Peyer's patch (tissue), 4 donors: ENCODE measurements at places on chromosomes 5 and 9.

- no peaks in the 10 kb centered on the region for H3K27me3 ChIP-seq
- no peak overlapping the region for H3K4me3 ChIP-seq
- H3K4me1 ChIP-seq = no peaks in the 10 kb centered on the region
- no peak for DNase-seq
- no peaks in the 10 kb centered on the region for H3K36me3 ChIP-seq
Measured at GRCh38 chr9:9412241-9412640, 1200.6 kb downstream of the PTPRD start.

DNA sequence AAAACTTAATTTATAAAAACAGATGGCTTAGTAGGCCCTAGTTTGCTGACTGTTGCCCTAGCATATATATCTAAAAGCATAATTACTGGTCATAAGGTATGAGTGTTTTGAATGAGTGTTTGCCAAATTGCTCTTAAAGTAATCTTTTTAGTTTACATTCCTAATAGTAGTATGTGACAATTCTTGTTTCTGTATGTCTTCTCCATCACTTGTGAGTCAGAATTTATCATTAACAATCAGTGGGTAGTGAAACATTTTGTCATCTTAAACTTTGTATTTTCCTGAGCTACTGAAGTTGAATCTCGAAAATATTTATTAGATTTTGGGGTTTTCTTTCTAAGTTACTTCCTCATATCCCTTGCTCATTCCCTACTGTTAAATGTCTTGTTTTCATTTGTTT is 49.6 kb downstream of the APC start:
- H3K27ac ChIP-seq = no peak overlapping the region
- no peak overlapping the region for H3K4me3 ChIP-seq
- H3K27me3 ChIP-seq = no peaks in the 10 kb centered on the region
- no peaks in the 10 kb centered on the region for H3K4me1 ChIP-seq
- H3K36me3 ChIP-seq = peaks cover 38% of the 10 kb centered on the region

GRCh38 chr5:127441799-127442484 is 75.5 kb upstream of the PRRC1 start:
- no peaks in the 10 kb centered on the region for H3K27me3 ChIP-seq
- no peak overlapping the region for H3K27ac ChIP-seq
- H3K4me3 ChIP-seq = no peak overlapping the region
- H3K36me3 ChIP-seq = no peaks in the 10 kb centered on the region
- no peak for DNase-seq

- H3K27ac ChIP-seq = no peak overlapping the region
- no peaks in the 10 kb centered on the region for H3K36me3 ChIP-seq
- no peaks in the 10 kb centered on the region for H3K27me3 ChIP-seq
- H3K4me3 ChIP-seq = no peak overlapping the region
Measured at GRCh38 chr5:72015103-72015548, 92.1 kb upstream of the MAP1B start.

- H3K4me3 ChIP-seq = no peak overlapping the region
- H3K36me3 ChIP-seq = no peaks in the 10 kb centered on the region
- DNase-seq = no peak
Measured at GRCh38 chr5:56064984-56065383, 70.2 kb upstream of the IL6ST start.

DNA sequence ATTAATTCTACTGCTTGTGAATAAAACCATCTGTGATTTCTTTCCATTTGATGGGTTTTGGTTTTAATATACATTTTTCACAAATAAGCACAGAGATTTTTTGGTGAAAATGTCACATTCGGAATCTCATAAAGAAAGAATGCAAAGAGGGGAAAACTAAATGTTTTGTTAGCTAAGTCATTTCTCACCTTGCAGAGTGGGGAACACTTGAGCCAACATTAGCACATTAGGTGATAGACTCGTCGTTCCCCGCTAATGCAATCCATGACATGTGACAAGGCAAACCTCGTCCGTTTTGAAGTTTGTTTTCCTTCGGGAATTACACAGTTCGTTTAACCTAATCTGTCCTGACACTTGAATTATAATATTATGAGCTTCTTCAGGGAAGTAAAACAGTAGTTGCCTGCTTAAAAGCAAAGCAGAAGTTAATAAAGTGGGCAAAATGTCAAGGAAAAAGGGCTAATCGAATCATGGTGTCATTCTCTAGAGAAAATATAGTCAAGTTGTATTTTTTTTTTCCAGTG is 95.8 kb upstream of the LMX1B start:
- no peaks in the 10 kb centered on the region for H3K36me3 ChIP-seq
- H3K27ac ChIP-seq = peak overlapping the region; percentile 66
- DNase-seq = no peak
- H3K4me1 ChIP-seq = no peaks in the 10 kb centered on the region

DNA sequence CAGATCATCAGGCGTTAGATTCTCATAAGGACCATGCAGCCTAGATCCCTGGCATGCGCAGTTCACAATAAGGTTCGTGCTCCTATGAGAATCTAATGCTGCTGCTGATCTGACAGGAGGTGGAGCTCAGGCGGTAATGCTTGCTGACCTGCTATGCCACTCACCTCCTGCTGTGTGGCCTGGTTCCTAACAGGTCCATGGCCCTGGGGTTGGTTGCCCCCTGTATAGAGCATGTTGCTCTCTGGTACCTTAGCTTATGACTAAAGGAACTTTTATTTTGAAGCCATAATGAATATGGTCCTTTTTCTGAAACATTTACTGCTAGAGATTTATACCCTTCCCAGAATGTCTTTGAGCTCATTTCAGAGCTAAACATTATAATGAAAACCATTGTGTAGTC is 3.1 kb downstream of the MAN2A1 start:
- peak; percentile 26 for DNase-seq
- no peak overlapping the region for H3K27ac ChIP-seq
- no peaks in the 10 kb centered on the region for H3K27me3 ChIP-seq
- H3K4me1 ChIP-seq = peaks cover 54% of the 10 kb centered on the region

- H3K27me3 ChIP-seq = no peaks in the 10 kb centered on the region
- H3K4me1 ChIP-seq = no peaks in the 10 kb centered on the region
- H3K27ac ChIP-seq = peak overlapping the region; percentile 72
- no peaks in the 10 kb centered on the region for H3K36me3 ChIP-seq
- DNase-seq = no peak
Measured at GRCh38 chr9:92501671-92502393, 19.5 kb upstream of the ASPN start.

DNA sequence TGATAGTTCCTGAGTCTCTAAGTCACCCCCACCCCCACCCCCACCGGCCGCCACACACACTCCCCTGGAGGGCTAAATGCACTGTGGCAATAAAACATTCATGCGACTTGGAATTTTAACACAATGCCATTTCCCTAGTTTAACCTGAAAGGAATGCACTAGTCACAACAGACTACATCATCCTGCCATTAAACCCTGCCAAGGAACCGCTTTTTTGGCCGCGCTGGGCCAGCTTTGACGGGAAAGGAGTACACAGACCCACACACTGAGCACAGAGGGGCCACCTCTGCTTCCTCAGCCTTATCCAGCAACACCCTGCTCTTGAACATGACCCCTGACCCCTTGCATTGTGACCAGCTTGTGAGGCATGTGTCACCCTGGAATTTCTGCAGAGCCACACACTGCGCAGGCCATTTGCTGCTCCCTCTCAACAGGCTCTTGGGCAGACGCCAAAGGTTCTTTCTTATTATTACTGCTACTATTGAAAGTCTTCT is 165.3 kb downstream of the BNC2 start:
- no peaks in the 10 kb centered on the region for H3K36me3 ChIP-seq
- H3K4me1 ChIP-seq = no peaks in the 10 kb centered on the region
- peak; percentile 19 for DNase-seq
- H3K27ac ChIP-seq = peak overlapping the region; percentile 59
- H3K27me3 ChIP-seq = no peaks in the 10 kb centered on the region

DNA sequence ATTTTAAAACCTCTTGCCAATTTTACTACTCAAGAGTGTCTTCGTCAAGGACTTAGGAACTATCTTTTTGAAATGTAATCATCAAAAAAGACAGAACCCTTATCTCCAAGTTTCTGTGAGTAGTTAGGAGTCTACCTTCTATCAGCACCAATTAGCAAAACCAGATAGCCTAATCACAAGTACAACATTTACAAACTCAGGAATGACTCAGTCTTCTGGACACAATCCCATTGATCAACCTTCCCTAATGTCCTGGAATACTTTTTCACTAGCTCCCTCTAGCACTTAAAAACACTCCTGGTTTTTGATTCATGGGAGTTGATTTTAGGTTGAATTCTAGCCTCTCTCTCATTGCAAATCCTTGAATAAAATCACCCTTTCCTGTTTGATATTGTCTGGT is 680.7 kb downstream of the PRR16 start:
- H3K36me3 ChIP-seq = no peaks in the 10 kb centered on the region
- DNase-seq = no peak
- H3K4me1 ChIP-seq = no peaks in the 10 kb centered on the region
- no peak overlapping the region for H3K27ac ChIP-seq

- H3K4me1 ChIP-seq = no peaks in the 10 kb centered on the region
- H3K27me3 ChIP-seq = no peaks in the 10 kb centered on the region
- peak overlapping the region; percentile 1 for H3K4me3 ChIP-seq
- no peaks in the 10 kb centered on the region for H3K36me3 ChIP-seq
Measured at GRCh38 chr5:125411744-125412560, 665.5 kb upstream of the ZNF608 start.

DNA sequence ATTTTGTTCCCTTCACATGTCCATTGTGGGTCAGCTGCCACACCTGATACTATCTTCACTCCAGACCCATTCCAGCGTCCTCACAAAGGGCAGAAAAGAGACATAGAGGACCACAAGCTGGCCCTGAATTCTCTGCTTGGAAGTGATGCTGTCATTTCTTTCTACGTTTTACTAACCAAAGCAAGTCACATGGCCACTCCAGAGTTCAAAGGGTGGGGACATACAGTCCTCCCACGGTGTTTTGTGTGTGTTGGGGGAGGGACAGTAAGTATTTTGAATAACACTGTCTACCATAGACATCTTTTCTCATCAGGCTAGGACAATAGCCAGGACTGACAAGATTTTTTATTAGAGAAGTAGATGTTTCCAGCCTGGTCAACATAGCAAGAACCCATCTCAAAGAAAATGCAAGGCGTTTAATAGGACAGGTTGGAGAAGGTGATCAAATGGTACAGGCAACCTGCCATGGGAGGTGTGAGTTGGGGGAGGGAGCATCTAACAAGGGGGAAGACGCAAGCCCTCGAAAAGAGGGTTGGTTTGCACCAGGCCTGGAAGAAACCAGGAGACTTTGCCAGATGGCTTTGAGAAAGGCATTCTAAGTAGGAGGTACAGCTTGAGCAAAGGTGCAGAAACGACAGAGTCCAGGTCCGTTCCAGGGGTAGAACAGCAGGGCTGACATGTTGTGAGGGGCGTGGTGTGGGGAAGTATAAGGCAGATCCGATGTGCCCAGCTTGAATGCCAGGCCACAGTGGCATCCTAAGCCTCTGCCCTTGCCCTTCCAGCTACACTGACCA is 11.3 kb upstream of the GLIPR2 start:
- H3K27ac ChIP-seq = no peak overlapping the region
- H3K36me3 ChIP-seq = no peaks in the 10 kb centered on the region
- peaks cover 8% of the 10 kb centered on the region for H3K4me1 ChIP-seq
- no peak overlapping the region for H3K4me3 ChIP-seq
- no peaks in the 10 kb centered on the region for H3K27me3 ChIP-seq

DNA sequence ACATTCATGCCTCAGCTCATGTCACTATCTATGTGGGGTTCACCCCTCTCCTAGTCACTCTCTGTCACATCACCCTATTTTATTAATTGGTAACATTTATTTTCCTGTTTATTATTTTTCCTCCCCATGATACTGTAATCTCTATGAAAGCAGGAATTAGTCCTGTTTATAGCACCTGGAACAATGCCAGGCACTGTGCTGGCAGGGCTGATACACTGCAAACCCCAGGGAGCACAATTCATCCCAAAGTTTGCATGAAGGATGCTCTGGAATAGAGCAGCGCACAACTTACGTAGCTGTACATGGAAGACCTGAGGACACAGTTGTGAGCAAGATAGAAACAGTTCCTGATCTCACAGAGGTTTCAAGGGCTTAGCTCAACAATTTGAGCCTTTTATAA is 103.2 kb downstream of the NSG2 start:
- no peaks in the 10 kb centered on the region for H3K4me1 ChIP-seq
- H3K27ac ChIP-seq = no peak overlapping the region
- H3K36me3 ChIP-seq = no peaks in the 10 kb centered on the region
- no peaks in the 10 kb centered on the region for H3K27me3 ChIP-seq
- no peak overlapping the region for H3K4me3 ChIP-seq
- no peak for DNase-seq

- H3K27ac ChIP-seq = no peak overlapping the region
- H3K36me3 ChIP-seq = no peaks in the 10 kb centered on the region
- peaks cover 1% of the 10 kb centered on the region for H3K4me1 ChIP-seq
- H3K4me3 ChIP-seq = no peak overlapping the region
- DNase-seq = no peak
Measured at GRCh38 chr9:69319324-69320025, 5.5 kb upstream of the ENTREP1 start.

GRCh38 chr9:76221423-76221822 is 172.8 kb downstream of the RFK start:
- no peaks in the 10 kb centered on the region for H3K27me3 ChIP-seq
- no peak overlapping the region for H3K27ac ChIP-seq
- H3K4me3 ChIP-seq = no peak overlapping the region

DNA sequence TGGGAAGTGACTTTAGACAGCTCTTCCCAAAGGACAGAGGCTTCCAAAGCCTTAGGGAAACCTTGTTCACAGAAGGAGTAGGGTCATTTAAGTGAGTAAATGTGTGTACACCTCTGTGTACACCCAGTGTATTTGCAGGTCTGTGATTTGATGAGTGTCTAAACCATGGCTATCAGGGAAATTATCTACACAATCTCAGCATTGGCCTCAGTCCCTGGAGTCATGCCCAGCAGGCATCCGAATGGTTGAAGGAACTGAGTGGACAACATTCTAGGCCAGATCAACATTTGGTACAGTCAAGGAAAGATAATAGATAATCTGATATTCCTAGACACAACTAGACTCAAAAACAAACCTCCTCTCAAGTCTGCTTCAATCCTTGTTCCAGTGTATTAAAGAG is 258.4 kb upstream of the DAPK1 start:
- no peak overlapping the region for H3K27ac ChIP-seq
- no peaks in the 10 kb centered on the region for H3K4me1 ChIP-seq
- no peaks in the 10 kb centered on the region for H3K36me3 ChIP-seq
- DNase-seq = no peak
- no peak overlapping the region for H3K4me3 ChIP-seq
- no peaks in the 10 kb centered on the region for H3K27me3 ChIP-seq

DNA sequence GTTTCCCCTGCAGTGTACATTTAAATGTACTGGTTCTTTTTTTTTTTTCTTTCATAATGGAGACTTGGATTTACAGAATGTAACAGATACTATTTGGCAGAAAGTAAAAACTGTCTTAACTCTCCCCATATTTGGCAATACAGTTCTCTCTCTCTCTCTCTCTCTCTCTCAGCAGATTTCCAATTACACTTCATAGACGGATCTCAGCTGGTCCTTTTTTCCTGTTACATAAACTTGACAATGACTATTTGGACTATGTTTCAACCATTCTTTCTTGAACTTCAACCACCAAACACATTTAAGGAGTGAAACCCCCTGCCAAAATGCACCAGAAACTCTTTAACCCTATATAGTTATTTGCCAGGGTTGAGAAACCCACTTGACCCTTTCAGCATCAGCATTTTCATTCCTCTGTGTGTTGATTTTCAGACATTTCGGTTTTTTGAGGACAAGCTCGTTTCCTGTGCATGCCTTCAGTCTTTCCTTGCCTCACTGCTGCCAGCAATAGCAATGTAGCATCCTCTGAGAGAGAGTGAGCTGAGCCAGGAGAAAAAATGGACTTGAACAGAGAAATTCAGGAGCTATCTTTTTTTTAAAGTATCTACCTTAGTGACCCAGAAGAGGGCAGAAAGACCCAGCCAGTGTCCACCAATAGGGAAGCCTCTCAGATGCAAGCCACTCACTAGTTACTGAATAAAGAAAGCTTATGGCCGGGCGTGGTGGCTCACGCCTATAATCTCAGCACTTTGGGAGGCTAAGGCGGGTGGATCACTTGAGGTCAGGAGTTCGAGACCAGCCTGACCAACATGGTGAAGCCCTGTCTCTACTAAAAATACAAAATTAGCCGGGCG is 26.0 kb upstream of the GNA14 start:
- DNase-seq = no peak
- peak overlapping the region; percentile 10 for H3K27ac ChIP-seq
- H3K4me1 ChIP-seq = no peaks in the 10 kb centered on the region
- no peak overlapping the region for H3K4me3 ChIP-seq
